Activated T-helper 1 cell treated with anti-CD3 and anti-CD28 coated beads, Interleukin-2, amount 50 U/mL, for 16 hours (primary cell): ENCODE measurements at places on chromosomes 5 and 9.

DNA sequence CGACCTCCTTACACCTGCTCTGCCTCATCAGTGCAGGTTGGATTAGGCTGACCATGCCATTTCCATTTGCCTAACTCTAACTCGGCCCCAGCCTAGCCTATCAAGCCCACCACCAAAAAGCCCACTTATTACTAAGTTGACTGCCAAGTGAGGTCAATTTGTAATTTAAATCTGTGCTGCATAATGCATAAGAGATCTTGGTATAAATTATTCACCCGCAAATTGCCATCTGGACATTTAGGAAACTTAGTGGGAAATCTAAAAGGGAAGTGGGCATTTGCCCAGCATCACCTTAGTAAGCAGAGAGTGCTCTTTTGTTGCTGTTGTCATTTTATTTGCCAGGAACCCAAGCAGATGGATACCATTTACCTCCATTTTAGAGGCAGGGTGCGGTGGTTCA is 143.0 kb downstream of the SPOCK1 start:
- DNase-seq, result no peak

DNA sequence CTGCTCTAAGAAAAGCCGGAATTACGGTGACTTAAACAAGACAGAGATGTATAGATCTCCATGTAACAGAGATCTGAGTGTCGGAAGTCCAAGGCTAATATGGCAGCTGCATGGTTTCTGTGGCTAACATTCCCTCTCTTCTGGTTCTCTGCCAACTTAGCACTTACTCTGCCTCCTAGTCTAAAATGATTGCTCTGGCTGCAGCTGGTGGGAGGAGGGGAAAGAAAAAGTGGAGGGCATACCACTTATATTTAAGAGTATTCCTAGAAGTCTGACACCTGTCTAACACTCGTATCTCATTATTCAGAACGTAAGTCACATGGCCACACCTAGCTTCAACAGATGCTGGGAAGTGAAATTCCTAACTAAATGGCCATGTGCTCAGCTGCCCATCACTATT is 551.5 kb upstream of the TLE4 start:
- no peak for DNase-seq

GRCh38 chr5:17223367-17224185 is 6.1 kb downstream of the BASP1 start:
- DNase-seq, result no peak

- DNase-seq, result peak; percentile 30
Observed at GRCh38 chr5:151141535-151141934, 16.0 kb downstream of the ANXA6 start.

- no peak for DNase-seq
Observed at GRCh38 chr9:129643706-129644105, 1.8 kb upstream of the ASB6 start.

GRCh38 chr9:112046181-112046580 is 128.9 kb downstream of the SUSD1 start:
- no peak for DNase-seq

GRCh38 chr9:130543368-130543767 is 36.0 kb upstream of the FUBP3 start:
- DNase-seq, result no peak
